CD4-positive, alpha-beta T cell treated with Interleukin-12 subunit alpha and Interleukin-12 subunit beta, for 1 hour (primary cell): ENCODE measurements at places on chromosomes 11 and 22.

GRCh38 chr22:46067159-46068111, 82.9 kb upstream of the PPARA start:
- no peak for DNase-seq

DNA sequence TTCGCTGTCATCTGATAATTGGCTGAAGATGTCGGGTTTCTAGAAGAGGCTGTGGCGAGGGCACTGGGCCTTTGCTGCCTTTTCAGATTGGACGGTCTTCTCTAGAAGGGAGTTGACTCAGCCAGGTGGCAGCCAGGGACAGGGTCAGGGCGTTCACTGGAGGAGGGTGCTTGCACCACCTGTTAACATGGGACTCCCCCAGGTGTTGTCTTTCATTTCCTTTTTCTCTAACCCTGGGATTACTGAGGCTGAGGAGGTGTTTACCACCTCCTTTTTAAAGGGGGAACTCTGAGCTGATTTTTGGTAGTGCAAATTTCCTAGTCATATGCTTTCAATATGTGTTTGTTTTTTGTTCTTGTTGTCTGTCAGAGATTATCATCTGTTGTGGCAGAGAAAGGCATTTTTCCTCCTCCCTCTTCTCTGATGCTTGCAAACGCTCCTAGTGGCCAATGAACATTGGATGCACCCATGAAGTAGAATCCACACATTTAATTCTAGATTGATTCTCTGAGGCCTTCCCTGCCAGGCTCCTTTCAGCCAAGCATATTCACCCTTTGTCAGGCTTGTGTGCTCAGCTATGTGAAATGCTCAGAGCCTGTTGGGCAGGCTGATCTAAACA, 54.1 kb downstream of the LDLRAD3 start:
- DNase-seq, result no peak

DNA sequence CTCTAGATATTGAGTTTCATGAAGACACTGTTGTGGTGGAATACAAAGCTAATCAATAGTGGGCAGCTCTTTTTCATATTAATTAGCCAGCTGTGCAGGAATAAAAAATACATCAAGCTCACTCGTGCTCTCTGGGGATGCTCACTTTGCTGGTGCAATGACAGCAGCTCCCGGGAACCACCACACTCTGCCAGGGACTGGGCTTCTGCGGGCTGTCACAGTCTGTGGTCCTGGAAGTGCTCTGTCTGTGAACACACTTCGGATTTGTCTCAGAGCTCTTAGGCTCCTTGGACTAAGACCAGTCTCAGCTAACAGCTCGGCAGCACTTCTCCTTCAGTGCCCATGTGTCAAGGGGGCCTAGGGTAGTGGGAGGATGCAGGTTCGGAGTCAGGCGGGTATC, 393.5 kb downstream of the TENM4 start:
- DNase-seq, result no peak

DNA sequence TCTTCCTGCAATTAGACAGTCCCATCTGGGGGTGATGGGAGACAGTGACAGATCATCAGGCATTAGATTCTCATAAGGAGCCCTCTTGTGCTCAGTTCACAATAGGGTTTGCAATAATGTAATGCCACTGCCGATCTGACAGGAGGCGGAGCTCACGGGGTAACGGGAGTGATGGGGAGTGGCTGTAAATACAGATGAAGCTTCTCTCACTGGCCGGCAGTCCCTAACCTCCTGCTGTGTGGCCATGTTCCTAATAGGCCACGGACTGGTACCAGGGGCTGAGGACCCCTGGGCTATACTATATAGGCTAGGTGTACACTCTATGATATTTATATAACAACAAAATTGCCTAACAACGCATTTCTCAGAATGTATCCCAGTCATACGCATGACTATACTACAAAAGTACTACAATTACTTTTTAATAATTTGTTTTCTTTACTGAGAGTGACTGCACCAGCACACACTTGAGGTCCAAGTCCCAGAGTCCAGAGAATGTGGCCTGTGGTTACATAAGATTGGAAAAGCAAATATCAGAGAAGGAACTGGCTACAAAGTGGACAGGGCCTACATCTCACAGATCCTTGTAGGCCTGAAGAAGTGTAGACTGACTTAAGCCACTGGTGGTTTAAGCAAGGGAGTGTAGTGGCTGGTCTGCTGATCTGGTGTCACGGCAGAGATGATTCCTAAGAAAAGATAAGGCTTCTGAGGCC, 200.0 kb downstream of the LARGE1 start:
- no peak for DNase-seq

GRCh38 chr22:40463017-40463631, 92.7 kb downstream of the SGSM3 start:
- DNase-seq, result peak; percentile 59

GRCh38 chr11:71999798-72000197, 1.1 kb downstream of the IL18BP start:
- DNase-seq, result no peak

DNA sequence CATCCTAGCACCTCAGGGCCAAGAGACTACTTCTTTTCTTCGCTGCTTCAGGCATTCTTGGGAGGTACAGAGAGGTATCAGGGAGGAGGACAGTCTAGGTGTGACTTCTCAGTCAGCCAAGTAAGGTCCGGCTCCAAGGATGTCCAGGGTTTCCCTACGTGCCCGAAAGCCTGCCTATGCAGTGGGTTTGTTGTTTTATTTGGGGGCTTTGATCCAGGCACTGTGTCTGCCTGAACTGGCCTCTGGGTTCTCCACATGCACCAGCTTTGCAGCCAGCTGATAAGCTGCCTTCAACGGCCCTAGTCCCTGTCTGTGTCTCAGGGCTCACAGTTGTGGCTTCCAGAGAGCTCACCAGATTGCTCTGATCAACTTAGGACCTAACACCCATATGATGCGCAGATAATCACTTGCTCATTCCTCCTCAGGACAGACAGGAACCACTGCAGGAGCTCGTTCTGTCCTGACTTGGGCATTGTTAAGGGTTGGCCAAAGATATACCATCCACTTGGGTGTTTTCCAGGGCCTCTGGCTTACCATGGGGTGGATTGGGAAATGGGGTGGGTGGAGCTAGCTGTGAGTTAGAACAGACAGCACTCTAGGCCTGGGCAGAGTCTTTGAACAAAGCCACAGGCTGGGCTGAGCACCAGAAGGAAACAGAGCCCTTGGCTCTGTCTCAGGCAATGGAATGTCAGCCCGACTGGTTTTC, 45.5 kb upstream of the CRYBB3 start:
- DNase-seq, result no peak

DNA sequence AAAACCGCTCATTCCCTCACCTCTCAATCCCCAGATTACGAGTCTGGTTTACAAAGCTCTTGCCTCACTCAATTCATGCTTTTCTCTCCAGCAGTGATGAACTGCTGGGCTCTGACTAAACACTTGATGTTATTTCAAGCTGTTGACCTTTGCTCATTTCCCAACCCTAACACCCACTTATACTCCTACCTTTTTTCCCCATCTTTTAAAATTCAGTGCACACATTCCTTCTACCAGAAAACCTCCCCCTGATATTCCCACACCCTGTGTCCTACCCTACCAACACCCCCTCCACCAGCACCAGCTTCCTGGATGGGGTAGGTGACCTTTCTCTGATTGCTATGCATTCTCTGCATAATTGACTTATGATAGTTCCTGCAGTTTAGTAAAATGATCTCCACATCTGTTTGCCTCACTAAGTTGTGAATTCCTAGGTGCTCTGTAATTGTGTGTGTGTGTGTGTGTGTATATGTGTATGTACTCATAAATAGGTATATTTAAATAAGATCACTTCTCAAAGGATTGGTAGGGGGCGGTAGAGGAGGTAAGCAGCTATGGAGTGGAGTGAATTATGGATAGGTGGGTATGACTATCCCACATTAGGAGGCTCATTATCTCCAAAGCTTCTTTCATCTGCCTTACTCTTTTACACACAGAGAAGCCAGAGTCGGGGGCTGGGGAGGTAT, 842 bp downstream of the HEPACAM start:
- DNase-seq, result no peak

- DNase-seq, result no peak
Observed at GRCh38 chr11:122195790-122196189, 79.8 kb upstream of the BLID start.

DNA sequence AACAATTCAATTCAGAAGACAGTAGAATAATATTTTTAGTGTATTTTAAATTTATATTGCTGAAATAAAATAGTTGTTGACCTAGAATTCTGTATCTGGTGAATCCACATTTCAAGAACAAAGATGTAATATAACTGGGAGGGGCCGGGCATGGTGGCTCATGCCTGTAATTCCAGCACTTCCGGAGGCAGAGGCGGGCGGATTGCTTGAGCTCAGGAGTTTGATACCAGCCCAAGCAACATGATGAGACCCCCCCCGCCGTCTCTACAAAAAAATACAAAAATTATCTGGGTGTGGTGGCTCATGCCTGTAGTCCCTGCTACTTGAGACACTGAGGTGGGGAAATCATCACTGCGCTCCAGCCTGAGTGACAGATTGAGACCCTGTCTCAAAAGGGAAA, 72.6 kb downstream of the CD82 start:
- no peak for DNase-seq

DNA sequence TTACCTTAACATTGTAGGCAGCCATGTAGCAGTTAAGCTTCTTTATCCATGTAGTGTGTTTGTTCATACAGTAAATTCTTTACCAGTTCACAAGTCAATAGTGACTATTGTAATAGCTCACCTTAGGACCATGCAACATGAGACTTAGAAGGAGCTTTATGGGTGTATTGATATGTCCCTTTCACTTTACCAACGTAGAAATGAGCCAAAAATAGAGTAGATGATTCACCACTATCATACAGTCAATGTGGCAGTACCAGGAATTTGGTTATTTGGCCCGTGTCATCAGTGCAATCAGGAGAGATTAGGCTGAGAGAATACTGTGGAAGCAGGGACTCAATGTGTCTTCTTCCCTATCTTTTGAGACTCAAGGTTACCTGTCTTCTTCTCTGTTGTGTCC, 4.7 kb downstream of the ZDHHC13 start:
- DNase-seq, result no peak

DNA sequence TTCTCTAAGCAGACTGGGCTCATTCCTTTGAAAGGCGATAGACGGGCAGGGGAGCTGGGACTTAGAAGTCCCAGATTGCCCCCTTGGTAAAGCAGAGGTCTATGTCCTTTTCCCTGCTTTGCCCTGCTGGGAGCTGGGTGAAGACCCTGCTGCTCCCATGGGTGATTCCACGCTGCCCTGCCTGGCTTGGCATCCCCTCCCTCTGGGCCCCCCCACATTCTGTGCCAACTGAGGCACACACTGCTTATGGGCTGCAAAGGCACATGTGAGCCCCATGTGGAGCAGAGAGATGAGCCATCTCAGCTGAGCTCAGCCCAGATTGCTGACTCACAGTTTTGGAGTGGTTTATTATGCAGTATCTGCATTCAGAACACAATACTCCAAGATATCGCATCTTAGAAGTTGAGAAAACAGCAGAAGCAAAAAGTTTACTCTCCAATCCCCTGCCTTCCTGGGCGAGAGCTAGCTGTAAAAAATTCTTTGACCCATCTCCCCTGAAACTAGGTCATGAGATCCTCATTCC, 127.2 kb downstream of the ST3GAL4 start:
- no peak for DNase-seq

- no peak for DNase-seq
Observed at GRCh38 chr22:40330086-40330485, 16.2 kb upstream of the ADSL start.

DNA sequence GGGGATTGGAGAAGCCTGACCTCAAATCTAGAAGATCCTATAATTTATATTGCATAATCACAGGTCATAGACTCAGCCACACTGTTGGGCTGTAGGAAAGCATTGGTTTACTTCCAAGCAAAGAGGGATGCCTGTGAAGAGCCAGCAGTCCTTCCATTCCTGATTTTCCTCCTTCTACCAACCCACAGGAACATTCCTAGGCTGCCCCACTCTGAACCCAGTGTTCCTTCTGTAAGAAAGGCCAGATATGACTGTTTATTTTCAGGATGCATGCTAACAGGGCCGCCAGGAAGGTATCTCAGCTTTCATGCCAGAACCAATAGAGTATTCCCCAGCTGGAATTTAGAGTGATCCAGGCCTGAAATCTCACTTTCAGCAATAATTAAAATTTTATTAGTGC, 197.1 kb downstream of the ETS1 start:
- no peak for DNase-seq

GRCh38 chr22:19565382-19566278, 41.4 kb upstream of the CLDN5 start:
- DNase-seq, result no peak

DNA sequence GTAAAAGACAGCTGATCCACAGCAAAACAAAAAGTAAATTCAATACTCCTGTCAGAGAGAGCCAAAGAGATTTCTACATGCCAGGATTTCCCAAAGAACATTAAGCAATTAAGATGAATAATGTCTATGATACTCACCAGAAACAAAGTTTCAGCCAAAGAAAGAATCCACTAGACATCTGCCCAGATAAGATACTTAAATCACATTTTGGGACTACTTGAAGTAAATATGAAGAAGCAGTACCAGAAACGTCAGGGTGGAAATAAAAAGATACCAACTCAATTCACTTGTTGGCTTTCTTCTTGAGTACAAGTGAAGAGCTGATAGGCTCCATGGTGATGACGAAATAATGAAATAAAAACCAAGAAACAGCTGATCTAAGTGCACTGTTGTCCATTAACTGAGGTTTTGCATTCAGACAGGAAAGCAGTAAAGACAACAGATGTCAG, 31.6 kb upstream of the ARHGAP32 start:
- DNase-seq, result no peak

- DNase-seq, result no peak
Observed at GRCh38 chr22:22358152-22358551, 113.6 kb downstream of the VPREB1 start.

DNA sequence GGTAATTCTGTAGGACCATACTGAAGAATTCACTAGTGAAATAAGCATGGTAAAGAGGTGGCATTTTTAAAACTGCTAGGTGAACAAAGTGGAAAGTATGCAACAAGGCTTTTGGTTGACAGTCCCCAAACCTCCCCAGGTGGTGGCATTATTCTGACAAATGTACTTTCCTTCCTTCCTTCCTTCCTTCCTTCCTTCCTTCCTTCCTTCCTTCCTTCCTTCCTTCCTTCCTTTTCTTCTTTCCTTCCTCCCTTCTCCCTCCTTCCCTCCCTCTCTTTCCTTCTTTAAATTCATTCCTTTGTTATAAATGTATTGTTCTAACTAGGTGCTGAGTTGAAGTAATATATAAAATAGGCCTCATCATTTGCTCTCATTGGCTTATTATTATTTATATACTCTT, 284.7 kb upstream of the ANO5 start:
- no peak for DNase-seq

- DNase-seq, result no peak
Observed at GRCh38 chr22:40328546-40329456, 17.5 kb upstream of the ADSL start.
